NAMALWA (cell line): ENCODE measurements at places on chromosomes 6 and 20.

- DNase-seq = no peak
Measured at GRCh38 chr6:121549736-121550135, 114.3 kb downstream of the GJA1 start.

- DNase-seq = no peak
Measured at GRCh38 chr6:142416179-142416578, 114.4 kb downstream of the ADGRG6 start.

DNA sequence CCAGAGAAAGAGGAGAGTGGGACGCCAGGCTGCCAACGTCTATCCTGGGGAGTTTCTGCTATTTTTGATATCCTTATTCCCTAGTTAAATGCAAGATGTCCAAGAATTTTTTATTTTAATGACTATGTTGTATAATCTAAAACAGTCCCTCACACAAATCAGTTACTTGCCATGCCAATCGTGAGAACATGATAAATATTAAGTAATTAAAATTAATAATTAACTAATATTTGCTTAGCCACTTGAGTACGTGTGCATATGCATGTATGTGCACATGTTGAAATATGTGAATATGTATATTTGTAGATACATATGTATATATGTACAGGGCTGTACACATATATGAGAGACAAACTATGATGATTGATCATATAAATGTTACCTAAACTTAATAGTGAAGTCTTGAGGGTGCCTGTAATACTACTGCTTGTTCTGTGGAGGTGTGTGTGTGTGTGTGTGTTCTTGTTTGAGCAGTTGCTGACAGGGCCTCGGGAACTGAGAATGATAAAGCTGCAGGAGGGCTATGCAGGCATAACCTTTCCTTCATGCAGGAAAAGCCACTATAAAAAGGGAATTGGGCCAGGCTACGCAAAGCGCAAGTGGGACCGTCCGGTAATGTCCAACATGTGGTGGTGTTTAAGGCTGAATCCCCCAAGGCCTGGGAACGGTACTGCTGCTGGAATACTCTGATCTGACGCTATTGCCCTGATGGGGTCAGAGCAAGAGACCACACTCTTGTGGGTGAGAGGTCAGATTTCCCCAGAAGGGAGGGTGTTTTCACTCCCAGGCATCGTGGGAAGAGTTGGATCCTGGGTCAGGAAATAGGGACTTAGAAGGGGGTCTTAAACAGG is 148.3 kb upstream of the TBX18 start:
- DNase-seq = no peak

DNA sequence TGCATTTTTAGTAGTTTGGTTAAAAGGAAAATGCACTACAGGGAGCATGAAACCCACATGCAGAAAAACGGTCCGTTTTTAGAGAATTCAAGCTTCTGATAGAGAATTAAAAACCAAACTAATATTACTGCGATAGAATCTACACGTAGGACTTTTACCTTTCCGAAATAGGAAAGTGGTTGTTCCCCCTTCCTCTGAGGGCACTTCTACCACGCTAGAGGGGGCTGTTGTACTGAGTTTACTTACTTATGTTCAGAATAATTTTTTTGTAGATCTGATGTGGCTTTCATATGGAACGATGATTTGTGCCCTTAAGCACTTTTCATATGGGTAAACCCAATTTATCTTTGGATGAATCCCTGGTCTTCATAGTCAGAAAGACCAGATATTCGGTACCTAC is 264.3 kb upstream of the PLN start:
- peak; percentile 74 for DNase-seq

GRCh38 chr20:24432046-24432442 is 37.4 kb upstream of the SYNDIG1 start:
- DNase-seq = no peak

DNA sequence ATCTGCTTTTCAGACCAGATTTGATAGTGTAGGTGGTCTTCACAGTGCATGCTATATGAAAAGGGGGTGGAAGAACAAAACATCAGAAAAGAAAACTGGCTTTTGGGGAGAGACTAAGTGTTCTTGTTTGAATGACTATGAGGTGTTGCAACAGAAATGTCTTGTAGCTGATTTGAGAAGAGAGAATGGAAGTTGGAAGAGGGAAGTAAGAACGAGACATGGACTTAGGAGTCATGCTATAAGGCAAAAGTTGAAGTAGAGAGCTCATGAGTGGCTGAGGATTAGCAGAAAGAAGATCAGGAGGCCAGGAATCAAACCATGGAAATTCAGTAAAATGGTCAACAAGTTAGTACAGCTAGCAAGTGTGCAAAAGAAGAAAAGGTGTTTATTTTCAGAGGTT is 32.1 kb downstream of the FNDC1 start:
- no peak for DNase-seq

DNA sequence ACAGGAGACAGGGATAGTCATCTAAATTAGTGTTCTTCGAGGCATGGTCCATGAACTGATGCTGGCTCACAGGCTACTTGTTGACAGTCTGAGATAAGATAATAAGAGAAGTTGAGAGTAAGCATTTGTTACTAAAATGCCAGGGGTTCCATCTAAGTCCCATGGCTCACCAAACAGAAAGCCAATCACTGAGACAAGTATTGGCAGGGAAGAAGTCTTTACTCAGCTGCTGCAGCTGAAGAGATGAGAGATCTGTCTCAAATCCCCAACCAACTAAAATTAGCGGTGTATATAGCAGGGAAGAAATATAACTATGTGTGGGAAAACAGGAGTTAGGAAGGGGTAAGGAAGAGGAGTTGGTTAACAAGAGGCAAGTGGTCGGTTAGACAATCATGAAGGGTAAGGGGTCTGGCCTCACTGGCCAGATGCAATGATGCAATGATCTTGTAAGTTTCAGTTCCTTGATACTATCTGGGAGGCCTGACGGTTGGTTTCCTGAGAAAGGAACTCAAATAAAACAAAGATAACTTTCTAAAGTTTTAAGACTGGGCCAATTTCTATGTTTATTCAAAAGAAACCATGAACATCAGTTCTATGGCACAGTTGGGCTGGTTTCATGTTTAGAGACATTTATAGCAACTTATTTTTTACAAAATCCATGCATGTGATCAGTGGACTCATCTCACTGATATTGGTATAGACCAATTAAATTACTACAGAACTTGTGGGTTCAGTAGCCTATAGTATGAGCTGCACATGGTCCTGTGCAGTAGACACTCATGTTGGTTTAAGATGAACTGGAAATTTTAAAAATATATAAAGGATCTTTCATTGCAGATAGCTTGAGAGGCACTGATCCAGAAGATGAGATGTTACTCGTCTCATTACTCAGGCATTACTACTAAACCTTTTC is 9.9 kb upstream of the HEBP2 start:
- DNase-seq = peak; percentile 50

GRCh38 chr6:26426691-26427450 is 13.4 kb upstream of the BTN3A3 start:
- DNase-seq = no peak

DNA sequence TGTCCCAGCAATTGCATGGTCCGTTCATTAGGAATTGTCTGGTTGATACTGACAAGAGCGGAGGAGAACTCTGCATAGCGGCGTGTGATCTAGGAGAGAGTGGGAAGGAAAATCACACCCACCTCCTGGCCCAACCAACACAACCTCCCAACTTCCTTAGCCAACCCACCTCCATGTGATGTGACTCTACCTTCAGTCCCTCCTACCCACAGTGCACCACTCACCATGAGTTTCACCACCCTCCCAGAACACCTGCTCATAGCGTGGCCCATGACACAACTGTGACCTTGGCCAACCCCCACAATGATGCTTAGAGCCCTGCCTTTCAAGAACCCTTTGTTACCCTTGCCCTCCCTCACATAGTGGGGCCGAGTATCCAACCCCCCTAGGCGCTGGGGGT is 7.7 kb downstream of the VPS52 start:
- DNase-seq = no peak

DNA sequence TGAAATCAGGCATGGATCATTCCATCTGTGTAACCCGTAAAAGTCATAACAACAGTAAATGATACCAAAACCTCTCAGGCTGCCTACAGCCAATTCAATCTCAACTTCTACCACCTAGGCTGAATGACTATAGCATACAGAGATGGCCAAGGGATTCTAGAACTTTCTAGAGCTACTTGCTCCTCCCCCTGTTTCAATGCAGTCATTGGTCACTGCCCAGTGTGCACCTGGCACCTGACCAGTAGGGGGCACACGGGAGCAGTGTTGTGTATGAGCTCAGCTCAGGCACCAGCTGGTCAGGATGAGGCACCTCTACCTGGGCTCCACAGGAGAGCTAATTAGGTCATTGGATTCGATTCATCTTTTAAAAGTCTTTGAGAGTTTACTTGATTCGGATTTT is 86.2 kb downstream of the PLEKHG1 start:
- peak; percentile 62 for DNase-seq

DNA sequence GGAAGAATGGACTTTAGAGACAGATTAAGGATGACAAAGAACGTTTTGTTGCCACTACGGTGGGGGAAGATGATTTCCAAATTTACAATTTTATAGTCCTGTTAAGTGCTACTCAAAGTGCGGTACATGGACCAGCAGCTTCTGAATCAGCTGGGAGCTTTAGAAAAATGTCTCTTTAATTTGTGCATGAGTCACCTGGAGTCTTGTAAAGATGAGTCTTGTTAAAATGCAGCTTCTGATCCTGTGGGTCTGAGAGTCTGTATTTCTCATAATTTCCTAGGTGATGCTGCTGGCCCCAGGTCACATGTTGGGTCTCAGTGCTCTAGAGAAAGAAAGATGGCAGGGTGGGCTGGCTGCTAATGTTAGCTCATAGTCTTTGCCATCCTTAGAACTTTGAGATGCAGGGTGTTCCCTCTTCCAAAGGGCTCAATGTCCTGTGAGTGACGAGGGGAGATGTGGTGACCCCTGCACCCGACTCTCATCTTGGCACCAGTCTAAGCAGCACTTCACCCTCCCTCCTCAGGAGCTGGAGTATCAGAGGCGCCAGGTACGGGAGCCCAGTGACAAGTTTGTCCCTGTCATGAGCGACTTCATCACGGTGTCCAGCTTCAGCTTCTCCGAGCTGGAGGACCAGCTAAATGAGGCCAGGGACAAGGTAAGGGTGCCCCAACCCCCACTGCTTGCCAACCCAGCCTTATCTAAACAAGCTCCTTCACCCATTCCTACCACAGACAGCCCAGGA is 34.5 kb downstream of the MOCS1 start:
- no peak for DNase-seq

DNA sequence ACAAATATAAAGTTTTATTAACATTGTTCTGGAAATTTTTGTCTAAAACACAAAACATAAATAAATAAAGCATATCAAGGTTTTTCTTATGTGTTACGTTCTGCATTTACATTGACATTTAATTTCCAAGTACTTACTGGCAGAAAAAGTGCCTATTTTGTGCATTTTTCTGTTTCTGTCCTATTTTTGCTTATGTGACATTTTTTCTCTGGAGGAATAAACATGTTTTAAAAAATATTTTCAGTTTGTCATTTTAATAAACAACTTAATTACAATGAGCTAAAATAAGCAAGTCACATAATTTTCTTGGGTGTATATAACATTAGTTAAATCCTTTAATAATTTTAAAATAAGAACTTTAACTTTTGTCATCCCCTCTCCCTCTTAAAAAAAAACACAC is 94.4 kb upstream of the HS3ST5 start:
- DNase-seq = no peak

- no peak for DNase-seq
Measured at GRCh38 chr20:17611540-17612286, 41.8 kb downstream of the DSTN start.

DNA sequence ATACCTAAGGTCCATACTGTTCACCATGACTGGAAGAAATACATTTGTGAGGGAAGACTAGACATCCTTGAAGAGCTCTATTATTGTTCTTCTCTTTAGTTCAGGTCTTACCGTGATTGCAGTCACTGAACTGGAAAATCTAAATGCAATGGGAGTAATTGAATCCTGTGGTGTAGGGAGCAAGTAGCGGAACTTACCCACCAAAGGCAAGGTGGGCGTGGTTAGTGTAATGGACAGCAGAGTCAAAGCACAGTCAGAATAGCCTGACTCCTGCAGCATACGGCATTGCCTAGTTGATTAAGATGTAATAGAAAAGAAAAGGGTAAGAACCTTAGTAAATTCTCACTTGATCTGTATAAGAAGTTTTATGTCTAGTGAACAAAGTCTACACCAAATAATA is 679.7 kb upstream of the EPHA7 start:
- no peak for DNase-seq

GRCh38 chr20:47038566-47039560 is 144.2 kb downstream of the EYA2 start:
- DNase-seq = no peak

GRCh38 chr6:149746147-149746946 is at the start of gene NUP43:
NUP43 (minus strand) TSS chr6:149746529; CDS start chr6:149746495, 34 bp downstream.
- DNase-seq = peak; percentile 96

GRCh38 chr6:155313602-155314091 is 637 bp downstream of the TFB1M start:
- peak; percentile 72 for DNase-seq

DNA sequence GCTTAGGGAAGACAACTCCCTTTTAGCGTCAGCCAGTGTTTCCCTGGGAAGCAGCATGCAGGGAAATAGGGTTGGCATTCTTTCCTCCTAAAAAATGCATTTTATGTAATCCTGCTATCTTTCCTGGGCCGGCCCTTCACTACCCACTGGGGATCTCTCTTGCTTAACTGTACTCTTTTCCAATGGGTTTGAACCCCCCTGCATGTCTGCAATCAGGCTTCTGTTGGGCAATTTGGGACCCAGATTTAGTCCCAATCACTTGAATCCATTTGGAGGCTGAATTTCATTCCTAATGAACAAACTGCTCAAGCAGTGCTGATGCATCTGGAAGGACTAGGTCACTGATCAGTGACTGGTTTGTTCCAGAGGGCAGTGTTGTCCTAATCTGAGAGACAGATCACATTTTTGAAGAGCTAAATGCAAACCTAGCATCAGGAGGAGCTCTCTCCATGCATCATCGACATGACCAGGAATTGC is 152.0 kb downstream of the TSHZ2 start:
- no peak for DNase-seq

DNA sequence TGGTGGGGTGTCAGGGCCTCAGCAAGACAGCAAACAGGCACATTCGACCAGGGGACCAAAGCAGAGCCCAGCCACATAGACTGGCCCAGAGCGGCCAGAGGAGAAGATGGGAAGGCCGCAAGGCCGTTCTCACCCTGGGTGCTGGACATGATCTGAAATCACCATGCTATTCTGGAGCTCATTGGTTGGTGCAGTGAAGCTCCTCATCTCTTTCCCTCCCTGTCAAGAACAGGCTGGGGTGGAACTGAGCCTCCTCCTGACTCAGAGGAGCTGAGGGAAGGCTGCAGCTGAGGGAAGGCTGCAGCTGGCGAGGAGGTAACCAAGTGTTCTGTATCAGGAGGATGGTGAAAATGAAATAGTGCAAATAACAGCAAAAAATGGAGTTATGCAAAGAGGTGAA is 80.0 kb downstream of the AKAP7 start:
- no peak for DNase-seq

DNA sequence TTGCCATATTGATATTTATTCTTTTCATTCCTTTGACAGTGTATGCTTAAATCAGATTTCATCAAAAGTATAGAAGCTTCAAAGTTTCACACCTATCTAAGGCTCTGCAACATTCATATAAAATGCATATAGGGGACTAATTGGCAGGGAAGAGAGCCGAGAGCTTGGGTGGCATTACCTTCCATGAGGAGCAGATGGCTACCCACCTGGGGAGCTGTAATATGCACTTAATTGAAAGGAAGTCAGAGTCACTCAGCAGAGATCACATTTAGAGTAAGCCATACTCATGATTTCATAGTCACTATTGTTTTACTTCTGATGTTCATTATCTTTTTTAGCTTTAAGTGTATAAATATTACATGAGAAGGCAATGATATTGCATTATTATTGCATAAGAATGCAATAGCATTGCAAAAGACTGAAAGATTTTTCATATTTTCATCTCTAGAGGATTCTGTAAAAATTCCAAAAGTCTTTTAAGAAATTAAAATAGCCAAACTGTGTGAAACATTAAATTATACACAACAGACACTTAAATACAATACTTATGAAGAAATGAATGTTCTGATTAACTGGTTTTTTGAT is 1305.2 kb downstream of the EPHA7 start:
- no peak for DNase-seq
